ENCODE measurements at places on chromosomes 4 and X.

DNA sequence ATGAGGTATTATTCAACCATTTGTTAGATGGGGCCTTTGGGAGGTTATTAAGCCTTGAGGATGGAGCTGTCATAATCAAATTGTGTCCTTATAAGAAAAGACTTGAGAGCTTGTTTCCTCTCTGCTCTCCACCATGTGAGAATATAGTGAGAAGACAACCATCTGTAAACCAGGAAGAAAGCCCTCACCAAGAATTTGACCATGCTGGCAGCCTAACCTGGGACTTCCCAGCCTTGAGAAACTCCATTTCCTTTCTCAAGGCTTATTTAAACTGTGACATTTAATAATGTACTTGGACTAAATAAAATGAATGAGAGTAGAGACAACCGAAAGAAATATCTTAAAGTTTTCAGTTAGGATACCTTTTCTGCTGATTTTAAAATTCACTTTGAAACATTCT lies 83.7 kb upstream of the GC start:
- no peak for DNase-seq

DNA sequence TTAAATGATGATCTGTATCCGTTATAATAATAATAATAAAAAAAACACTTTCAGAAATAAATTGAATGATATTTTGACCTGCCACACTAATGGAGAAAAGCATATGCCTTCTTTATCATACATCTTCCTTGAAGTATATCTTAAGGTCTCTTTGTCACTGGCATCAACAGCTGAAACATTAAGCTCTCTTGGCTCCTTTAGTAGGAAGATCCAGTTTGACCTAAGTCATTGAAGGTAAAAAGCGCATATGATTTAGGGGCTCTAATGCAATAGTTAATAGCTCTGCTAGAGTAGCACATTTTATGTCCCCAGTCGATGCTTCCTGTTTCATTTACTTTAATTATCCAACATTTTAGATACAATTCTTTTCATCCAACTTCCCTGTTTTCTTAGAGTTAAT lies 1010.8 kb downstream of the STPG2 start:
- DNase-seq: no peak

- DNase-seq: no peak
These were observed 69.7 kb downstream of the TMEM154 start for GRCh38 chr4:152610131-152610530.

GRCh38 chr4:52036886-52037530 lies 1.1 kb downstream of the SGCB start:
- no peak for DNase-seq

- no peak for DNase-seq
These were observed 1090.9 kb downstream of the SH3BGRL start for GRCh38 chrX:82292803-82293202.

GRCh38 chr4:157115613-157116335 lies 39.8 kb downstream of the GLRB start:
- no peak for DNase-seq

GRCh38 chrX:37010496-37010895 lies 2.3 kb downstream of the FAM47C start:
- no peak for DNase-seq

- DNase-seq: no peak
These were observed 81.9 kb upstream of the DHRSX start for GRCh38 chrX:2582667-2583066.

GRCh38 chrX:3529466-3530010 lies 183.1 kb upstream of the MXRA5 start:
- DNase-seq: no peak

DNA sequence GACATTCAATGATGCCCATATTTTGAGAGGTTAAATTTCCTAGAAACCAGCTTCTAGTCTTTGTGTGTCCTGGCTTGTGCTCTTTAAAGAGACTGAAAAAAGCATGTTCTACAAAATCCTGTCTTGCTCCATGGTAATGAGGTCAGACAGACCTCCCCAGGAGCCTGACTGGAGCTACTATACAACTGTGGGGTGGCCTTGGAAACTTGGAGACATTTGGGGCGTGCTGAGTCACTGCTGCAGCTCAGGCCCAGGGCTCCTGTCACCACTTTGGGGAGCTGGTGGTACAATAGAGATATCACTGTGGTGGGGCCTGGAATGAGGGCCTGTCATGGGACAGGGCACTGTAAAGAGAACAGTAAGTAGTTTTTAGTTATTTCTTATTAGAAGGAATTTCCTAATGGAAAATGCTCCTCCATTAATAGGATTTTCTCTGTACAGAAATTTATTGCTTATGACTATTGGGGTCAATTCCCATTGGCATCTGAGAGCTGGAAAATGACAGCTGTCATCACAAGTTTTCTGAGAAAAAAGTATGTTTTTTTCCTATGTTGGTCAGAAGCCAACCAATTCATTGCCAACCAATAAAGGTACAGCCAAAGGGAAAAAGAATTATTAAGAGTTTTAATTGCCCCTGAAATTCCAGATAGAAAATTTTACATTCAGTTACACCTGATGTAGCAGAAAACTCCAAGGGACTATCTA lies 207.4 kb upstream of the JADE1 start:
- no peak for DNase-seq

GRCh38 chr4:149344436-149344835 lies 471.2 kb downstream of the IQCM start:
- DNase-seq: peak; percentile 6

DNA sequence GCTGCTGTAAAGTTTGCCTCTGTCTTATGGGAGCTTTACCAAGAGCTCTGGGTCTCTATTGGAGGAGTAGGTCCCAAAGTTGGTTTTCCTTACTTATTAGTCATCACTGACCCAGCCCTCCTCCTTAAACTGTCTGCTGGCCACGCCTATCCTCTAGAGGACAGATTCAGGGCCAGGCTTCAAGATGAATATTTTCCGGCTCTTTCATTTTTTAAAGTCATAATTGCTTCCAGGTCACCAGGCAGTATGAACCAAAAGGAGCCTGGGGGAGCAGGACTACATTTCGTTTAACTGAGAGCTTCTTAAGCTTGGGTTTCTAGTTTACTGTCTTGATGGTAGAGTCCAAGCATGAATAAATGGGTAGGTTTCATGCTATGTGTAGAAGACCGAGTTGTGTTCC lies 13.7 kb downstream of the BCORL1 start:
- DNase-seq: no peak

DNA sequence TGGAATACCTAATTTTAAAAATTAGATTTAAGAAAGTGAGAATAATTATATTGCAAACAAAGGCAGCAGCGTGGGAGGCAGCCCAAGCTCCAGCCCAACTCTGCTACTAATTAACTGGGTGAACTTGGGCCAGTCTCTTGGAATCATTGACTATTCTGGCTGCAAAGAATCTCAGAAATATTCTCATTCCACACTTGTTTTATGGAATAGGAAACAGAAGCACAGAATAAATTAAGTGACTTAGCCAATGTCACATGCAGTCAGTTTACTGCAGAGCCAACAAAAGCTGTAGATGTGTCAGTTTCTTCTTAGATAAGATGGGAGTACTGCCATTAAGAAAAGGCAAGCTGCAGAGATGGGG lies 132.6 kb upstream of the FAM9B start:
- DNase-seq: no peak

GRCh38 chr4:184345573-184345922 lies 127.9 kb upstream of the ENPP6 start:
- no peak for DNase-seq

DNA sequence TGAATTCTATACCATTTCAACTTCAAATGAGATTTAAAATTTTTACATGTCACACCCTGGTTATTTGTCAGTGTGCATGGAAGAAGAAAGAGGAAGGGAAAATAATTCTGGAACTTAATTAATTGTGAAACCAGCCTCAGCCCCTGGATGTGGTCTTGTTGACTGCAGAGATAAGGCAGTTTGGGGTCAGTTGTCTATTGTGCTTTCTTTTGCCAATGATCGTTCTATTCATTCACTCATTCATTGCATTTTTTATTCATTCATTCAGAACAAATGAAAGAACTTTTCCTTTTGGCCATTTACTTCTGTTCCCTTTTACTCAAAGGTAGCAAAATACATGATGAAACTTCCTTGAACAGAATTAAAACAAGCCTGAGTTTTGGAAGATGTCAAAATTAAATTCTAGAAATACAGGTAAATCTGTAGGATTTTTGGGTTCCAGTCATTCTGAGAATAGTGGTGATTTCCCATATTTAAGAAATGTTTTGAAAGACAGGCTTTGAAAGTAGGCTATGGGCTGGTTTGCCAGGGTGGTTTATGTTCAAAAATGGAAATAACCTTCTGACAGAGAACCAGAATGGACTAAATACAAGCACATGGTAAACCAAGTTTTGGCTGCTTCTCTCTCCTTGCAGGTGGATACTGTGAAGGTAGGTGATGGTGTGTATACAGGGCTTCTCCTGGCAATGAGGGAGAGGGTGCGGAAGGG lies 35.7 kb downstream of the PARM1 start:
- no peak for DNase-seq

DNA sequence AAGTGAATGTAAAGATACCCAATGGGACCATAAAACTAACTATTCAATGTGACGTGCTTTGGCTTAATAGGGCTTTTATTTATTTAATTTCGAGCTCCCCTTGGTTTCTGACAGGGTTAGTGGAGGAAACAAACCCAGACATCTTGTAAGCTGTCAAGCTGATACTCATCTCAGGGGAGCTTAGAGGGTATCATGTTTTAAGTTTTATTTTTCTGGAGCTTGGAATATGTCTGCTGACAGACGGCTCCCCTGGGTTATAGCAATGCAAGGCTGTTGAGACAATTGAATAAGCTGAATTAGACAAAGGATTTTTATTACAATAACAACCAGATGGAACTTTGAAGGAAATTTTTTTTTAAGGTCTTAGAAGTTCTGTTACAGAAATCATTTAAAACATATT lies 456.5 kb downstream of the IL1RAPL1 start:
- DNase-seq: no peak

- peak; percentile 82 for DNase-seq
These were observed 13.8 kb upstream of the SH3TC1 start for GRCh38 chr4:8185295-8185694.

GRCh38 chrX:39427906-39428305 lies 626.6 kb downstream of the MID1IP1 start:
- DNase-seq: no peak

DNA sequence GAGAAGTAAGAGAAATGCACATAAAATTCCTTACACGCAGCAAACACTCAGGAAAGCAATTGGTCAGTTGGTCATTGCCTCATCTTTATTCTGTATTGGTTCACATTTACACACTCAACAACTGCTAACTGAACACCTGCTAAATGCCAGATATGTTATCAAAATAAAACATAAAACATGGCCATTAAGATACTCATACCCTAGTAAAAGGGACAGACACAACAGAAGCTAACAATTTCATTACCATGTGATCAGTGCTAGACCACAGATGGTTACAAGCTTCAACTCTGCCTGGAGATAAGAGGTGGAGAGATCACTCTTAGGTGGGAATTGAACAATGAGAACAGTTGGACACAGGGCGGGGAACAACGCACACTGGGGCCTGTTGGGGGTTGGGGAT lies 26.2 kb downstream of the TEC start:
- DNase-seq: no peak

GRCh38 chr4:150679765-150680343 lies 97.9 kb downstream of the MAB21L2 start:
- no peak for DNase-seq

- no peak for DNase-seq
These were observed 37.8 kb downstream of the SPCS3 start for GRCh38 chr4:176357359-176358082.

DNA sequence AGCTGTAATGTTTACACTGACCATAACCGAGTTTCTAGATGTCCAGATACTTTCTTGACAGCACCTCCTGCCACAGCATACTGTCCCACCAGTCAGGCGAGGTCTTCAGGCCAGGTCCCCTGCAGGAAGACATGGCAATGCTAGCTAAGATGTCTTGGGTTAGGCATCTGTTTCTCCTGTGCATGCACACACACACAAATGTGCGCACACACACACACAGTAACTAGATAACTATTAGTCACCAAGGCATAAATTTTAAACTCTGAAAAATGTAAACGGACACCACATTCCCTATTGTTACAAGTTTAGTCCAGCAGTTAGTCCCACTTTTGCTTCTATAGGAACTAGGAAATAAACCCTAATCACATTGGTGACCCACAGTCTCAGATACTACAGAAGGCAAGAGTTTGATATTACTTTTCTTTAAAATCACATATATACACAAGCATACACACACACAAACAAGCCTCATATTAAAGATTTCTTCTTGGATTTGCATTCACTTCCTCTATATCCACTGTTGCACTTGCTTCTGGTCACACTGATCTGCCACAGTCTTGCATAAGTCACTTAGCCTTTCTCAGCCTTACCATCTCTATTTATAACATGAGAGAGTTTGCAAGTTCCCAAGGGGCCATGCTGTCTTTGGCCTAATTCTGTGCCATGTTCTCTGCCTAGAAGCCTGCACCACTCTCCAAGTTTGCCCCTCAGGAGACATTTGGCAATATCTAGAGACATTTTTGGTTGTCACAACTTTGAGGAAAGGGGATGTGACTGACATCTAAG lies 32.2 kb downstream of the IL21 start:
- DNase-seq: no peak

DNA sequence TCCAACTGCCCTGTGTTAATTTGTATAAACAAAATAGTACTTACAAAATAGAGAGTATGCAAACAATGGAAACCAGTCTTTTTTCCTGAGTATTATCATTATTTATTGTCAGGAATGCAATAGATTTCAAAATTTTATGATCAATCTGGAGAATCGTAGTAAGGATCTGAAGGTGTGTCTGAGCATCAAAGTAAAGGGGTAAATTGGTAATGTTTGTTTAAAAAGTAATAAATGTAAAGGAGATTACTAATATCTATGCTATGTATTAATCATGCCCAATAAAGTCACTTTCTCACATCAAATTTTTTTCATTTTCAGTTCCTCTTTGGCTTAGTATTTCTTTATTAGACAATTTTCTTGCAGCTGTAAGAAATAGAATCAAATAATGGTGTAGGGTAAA lies 1507.1 kb upstream of the PCDH7 start:
- DNase-seq: no peak

DNA sequence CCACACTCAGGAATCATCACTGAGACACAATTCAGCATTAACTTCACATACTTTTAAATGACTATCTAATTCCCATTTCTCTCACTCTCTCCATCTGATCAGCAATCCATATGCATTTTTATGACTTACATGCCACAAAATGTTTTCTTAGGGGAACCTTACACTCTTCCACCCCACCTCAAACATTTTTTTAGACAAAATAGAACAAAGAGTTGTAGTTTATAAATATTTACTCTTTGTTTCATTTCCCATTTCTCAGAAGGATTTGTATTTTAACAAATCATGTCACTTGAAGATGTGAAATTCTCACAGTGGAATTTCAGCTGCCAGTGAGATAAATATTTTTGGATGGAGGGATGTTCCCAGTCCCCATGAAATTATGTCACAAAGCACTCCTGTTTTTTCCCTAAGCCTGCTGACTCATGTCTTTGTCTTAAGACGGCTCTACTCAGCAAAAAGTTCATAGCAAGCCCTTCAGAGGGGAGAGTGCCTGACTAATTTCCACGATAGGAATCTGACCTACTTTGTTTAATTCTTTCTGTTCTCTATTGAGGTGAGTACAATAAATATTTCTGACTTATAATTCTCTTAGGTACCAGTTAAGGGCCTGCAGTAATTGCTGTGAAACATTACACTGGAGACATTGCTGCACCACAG lies 257.7 kb downstream of the THOC2 start:
- DNase-seq: no peak

Data from smooth muscle cell of the brain vasculature (primary cell).